Placental epithelial cell (primary cell): ENCODE measurements at places on chromosomes 6 and 20. TPM values are rescaled to one million over a fixed set of nuclear protein-coding genes. Genes with fewer than 3 reads are reported as not detected.

The CCM2L gene
- not detected in 2 replicates for total RNA-seq

The RIPPLY2 gene
- total RNA-seq = not detected in 2 replicates

The IL20RA gene
- not detected in 2 replicates for total RNA-seq

The SRMS gene
- total RNA-seq = not detected in 2 replicates

The WFDC10B gene
- total RNA-seq = not detected in 2 replicates

The PNLDC1 gene
- 0.11 TPM in 1 of 2 replicates, not detected in the other for total RNA-seq

The NPBWR2 gene
- total RNA-seq = not detected in 2 replicates

The POU3F2 gene
- total RNA-seq = under 0.01 TPM in 1 of 2 replicates, not detected in the other

The RFX6 gene
- total RNA-seq = not detected in 2 replicates

The SEL1L2 gene
- not detected in 2 replicates for total RNA-seq

The EEF1A2 gene
- total RNA-seq = 1.8 and 11.0 TPM in 2 replicates
